ENCODE measurements at places on chromosomes 16 and 17.

DNA sequence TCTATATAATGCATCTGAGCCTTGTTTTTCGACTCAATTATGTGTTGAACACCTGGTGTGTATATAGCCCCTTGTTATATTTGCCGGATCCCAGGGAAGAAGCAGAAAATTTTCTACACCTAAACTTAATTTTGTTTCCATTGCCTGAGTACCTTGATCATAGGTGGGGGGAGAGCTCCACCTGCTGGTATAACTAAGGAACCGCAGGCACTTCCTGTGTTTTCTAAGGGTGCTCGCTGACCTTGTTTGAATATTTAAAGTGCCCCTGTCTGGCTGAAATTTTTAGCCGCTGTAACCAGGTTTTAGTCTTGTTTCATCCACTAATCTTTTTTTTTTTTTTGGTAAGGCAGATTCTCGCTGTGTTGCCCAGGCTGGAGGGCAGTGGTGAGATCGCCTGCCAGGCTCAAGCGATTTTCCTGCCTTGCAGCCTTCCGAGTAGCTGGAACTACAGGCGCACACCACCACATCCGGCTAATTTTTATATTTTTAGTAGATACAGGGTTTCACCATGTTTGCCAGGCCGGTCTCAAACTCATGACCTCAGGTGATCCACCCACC is 6.5 kb upstream of the NUBP1 start:
- ATAC-seq, result peak; percentile 25

DNA sequence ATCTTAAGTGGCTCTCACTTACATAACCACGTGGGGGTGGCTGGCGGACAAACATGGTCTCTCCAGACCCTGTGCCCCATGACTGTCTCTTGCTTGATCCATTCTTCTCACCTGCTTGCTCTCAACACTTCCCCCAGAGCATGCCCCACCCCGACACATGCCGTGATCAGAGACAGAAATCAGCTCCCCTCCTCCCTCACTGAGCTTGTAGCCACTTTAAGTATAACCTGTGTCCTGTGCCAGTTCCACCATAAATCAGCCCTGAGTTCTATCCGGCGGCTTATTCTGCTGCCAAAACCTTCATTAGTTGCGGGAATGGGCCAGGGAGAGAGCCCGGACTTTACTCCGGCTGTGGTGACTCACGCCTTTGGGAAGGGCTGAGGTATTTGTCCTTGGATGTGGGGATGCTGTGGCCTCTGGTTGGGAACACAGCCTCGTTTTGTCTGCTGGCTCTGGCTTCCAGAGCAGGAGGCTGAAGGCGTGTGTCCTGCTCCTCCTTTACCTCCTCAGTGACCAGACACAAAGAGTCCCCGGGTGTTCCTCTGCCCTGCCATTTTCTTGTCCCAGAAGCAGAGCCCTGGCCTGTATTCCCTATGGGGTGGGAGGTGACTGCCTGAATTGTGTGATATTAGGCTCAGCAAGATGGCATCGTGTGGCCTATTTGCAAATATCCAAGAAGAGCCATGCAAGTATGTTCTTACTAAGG is 21.1 kb downstream of the ANKRD40 start:
- ATAC-seq, result no peak

- ATAC-seq, result no peak
Observed at GRCh38 chr17:59600169-59600568, 19.5 kb upstream of the CLTC start.

DNA sequence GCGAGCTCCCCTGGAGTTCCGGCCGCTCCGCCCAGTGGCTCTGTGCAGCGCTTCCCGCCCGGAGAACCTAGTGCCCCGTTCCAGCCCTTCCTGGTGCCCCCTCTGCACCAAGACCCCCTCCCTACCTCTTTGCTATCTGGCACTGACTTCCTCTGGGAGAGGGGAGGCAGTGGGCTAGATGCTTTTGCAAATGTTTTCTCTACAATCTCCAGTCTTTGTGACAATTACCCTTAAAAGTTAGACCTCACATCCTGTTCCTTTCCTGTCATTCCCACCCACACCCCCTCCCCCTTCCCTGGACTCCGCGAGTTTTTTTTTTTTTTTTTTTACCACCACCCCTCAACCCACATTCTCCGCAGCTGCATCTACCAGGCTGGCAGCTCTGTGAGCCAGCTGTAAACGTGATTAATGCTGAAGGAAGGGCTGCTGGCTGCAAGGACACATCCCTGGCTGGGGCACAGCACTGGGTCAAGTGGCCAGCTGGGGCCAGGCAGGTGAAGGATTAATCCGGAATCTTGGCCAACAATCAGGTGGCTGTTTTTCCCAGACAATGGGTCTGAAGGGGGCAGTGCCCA is 101.5 kb downstream of the MGAT5B start:
- peak; percentile 68 for ATAC-seq

DNA sequence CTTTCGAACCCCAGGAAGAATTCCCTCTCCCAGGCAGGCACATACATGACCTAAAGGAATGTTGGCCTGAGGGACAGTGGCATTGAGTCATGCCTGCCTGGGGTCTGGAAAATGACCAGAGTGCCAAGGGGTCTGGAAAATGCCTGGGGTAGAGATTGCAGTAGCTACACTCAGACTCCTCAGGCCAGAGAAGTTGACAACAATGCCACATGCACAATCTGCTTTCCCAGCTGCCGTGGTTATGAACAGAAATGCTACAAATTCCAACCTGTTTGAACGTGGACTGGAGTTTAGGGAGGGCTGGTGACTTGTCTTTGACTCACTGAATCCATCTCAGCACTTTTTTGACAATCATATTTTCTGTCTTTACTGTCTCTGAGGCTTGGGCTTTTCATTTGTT is 250.0 kb downstream of the ABCC12 start:
- no peak for ATAC-seq

GRCh38 chr16:30910427-30911029 is 12.8 kb upstream of the FBXL19 start:
- ATAC-seq, result no peak

- ATAC-seq, result peak; percentile 85
Observed at GRCh38 chr17:17107891-17108431, 65.7 kb downstream of the MPRIP start.

DNA sequence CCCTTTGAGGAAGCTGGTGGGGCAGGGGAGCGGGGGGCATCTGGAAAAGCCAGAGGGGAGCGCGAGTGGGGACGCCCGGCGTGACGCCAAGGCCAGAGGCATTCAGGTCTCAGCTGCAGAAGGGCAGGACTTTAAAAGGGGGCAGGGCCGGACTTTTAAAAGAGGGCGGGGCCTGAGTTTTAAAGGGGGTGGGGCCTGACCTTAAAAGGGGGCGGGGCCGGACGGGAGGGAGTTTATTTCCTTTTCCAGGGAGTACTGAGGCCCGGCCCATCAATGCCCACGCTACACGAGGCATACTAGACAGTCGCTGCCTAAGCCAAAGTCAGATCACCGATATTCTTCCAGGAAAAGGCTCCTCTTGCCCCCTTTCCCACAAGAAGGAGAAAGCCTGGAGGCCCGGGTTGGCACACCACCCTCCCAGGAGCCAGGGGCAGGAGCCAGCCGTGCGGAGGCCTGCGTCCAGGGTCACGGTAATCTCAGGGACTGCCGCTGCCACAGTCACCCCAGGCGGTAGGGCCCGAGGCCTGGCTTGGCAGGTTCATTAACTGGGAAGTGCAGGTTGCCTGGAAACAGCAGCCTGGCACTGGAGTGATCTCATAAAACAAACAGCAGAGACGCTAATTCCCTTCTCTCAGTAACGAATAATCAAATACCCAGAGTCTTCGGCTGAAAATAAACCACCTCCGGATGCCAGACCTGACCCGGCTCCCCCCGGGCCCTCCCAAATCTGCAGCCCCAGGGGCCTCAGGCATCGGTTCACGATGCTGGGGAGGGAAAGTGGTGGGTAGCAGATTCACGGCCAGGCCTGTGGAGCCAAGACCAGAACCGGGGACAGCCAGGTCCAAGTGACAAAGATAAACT is 90.7 kb downstream of the TIMM22 start:
- ATAC-seq, result peak; percentile 26

- peak; percentile 73 for ATAC-seq
Observed at GRCh38 chr16:69406780-69407331, 17.6 kb upstream of the CYB5B start.

DNA sequence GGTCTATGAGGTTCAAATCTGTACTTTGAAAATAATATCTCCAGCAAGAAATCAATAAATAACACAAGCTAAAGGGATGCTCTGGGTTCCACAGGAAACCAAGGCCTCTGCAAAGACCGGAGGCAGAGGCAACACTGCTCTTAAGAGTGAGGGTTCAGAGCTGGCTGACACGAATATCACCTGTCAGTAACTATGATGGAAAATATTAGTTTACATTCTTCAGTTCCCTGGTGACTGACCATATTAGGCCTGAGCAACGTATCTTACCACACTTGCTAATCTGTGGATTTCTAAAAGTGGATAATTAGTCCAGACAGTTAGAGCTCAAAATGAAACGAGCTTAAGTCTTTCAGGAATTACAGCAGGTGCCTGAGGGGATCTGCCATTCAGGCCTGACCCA is 459.3 kb downstream of the HS3ST3B1 start:
- no peak for ATAC-seq

GRCh38 chr17:47745037-47745380 is 12.0 kb downstream of the TBX21 start:
- ATAC-seq, result no peak

- no peak for ATAC-seq
Observed at GRCh38 chr16:11636172-11636721, 32.0 kb upstream of the SNN start.

- no peak for ATAC-seq
Observed at GRCh38 chr17:10463402-10463801, 6.0 kb downstream of the MYH4 start.

GRCh38 chr16:58419241-58419990 is 27.1 kb downstream of the GINS3 start:
- no peak for ATAC-seq

DNA sequence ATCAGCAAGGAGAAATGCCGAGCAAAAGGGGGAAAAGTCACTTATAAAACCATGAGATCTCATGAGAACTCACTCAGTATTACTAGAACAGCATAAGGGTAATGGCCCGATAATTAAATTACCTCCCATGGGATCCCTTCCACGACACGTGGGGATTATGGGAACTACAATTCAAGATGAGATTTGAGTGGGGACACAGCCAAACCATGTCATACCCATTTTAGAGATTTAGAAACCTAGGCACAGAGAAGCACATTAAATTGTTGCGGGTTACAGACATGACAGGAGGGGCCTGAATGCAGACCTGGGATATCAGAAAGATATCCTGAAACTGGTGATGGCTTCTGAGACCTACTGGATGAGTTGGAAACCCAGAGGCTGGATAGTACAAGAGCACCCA is 20.1 kb downstream of the ARHGAP17 start:
- no peak for ATAC-seq

DNA sequence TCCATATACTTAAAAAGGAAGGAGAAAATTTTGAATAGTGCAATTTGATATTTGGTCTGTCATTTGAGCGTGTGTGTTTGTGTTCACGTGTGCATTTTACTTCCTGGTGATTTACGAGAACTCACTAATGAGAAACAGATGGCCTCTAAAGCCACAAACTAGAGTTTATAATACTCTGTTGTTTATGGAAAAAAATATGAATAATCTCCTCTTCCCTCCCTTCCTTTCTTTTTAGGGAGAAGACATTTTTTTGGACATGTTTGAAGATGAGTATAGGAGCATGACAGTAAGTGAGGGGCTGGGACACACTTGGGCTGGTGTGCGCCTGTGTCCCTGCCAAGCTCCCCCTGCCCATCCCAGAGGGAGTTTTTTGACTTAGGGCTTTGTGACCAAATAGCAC is 102.7 kb downstream of the CLEC16A start:
- no peak for ATAC-seq

All from activated T-helper 17 cell treated with anti-CD3 and anti-CD28 coated beads, Interleukin-2, amount 50 U/mL, for 72 hours (primary cell).